ENCODE measurements at places on chromosomes 4 and X.

GRCh38 chrX:117701050-117701449, 415.6 kb downstream of the KLHL13 start:
- no peak for DNase-seq

GRCh38 chr4:71184195-71184781, 154.5 kb upstream of the SLC4A4 start:
- DNase-seq = no peak

GRCh38 chrX:154459832-154460231, 1.8 kb downstream of the PLXNA3 start:
- DNase-seq = no peak

DNA sequence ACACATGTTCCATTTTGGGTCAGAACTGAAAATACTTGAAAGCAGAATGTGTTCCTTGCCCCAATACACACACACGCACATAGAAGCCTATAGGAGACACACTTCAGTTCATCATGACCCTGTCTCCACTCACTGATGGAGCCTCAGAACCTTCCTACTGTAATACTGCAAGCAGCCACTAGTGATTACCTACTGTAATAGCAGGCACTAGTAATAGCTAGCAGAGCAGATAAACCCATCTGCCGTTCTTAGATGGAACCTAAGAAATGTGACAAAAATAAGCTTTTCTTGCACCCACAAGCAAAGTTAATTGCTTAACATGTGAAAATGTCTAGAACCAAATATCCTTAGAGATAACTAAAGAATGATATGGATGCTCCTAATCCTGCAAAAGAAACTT, 13.6 kb downstream of the AMTN start:
- DNase-seq = no peak

DNA sequence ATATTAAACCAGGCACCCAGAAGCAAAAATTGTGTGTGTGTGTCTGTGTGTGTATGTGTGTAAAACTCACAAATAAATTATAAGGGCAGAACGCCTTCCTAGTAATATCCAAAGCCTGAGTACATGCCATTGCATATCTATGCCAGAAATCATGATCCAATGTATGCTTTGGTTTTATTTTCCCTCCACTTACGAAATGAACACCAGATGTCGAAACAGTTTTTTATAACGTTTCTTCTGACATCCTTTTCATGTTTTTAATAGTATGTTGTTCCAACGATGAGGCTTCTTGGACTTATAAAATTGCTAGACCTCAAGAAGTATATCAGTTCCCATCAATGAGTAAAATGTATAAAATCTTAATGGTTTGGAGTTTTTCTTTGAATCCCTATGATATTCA, 55.4 kb downstream of the KCNIP4 start:
- no peak for DNase-seq

DNA sequence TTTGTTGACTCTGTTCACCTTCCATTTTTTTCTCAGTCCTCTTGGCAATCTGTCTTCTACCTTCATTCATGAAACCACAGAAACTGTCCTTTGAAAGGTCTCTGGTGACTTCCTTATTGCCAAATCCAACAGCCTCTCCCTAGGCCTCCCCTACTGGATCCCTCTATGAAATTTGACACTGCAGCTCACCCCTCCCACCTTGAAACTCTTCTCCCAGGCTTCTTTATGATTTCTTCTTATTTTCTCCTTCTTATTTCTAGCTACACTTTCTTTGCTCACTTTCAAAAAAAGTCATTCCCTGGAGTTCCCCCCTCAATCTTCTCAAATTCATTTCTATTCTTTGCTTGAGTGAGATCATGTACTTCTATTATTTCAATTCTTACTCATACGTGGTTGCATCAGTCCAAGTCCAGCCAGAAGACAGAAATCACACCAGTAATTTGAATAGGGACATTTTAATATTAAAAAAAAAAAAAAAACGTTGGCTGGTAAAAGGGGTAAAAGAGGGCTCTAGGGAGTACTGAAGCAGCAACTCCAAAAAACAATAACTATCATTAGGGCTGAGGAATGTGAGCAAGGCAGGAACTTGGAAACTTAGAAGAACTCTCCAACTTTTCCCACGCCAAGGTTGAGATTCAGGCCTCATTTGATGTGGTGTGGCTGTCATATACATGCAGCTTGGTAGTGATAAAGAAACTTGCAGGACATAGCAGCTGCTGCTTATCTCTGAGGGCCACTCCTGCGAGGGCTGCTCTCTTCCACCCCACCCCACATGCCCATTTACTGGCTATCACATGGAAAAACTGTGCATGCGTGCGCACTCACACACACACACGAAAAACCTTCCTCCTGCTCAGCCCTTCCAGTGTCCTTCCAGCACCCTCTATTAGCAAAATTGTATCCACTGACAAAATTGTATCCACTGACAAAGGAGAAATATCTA, 169.8 kb upstream of the GALNT7 start:
- DNase-seq = no peak

DNA sequence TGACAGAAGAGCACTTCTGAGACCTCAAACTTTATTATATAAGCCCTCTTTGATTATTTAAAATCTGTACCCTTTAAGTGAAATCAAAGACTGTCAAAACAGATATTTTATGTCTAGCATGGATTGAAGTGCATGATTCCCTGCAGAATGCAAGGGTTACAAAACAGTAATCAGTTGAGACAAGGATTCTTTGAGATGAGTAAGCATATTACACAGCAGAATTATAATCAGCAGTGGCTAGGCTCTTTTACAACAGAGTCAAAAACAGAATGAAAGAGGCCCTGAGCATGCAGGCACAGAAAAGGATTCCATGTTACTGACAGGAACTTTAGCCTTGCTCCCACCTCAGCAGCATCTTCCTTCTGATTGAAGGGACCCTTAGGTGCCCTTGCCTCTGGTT, 487.9 kb upstream of the GALNT7 start:
- no peak for DNase-seq

- no peak for DNase-seq
Measured at GRCh38 chr4:168257768-168258167, 60.8 kb downstream of the DDX60 start.
